Stimulated activated CD8-positive, alpha-beta memory T cell treated with anti-CD3 and anti-CD28 coated beads, Interleukin-4, amount 100 ng/mL, for 1 hour (primary cell): ENCODE measurements at places on chromosomes 1 and 21.

- DNase-seq, result no peak
These were observed 30.4 kb upstream of the LBR start for GRCh38 chr1:225458222-225458631.

GRCh38 chr21:36044056-36044455 is 16.3 kb downstream of the SETD4 start:
- DNase-seq, result no peak

DNA sequence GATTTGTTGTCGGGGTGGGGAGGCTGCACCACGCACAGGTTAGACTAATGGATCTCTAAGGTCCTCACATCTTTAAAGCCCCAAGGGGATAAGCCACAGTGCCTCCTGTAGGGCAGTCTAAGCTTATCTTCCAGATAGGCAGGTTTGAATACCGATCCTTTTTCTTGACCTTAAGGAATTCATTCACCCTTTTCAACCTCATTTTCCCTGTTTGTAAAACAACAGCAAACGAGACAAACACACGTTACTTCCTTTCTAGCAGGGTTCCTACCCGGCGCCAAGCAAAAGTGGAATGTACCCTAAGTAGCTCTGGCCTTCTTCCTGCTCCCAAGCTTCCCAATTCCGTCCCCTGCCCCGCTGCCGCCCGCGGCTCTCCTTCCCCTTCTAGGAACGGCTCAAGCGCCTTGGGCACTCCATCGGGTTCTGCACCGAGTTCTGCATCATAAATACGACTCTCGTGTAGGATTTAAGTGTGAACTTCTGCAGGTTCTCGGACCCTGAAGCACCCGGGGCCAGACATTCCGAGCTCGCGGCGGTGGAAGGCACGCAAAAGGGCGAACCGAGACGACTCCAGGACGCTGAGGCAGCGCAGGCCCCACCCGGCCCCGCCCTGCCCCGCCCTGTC is 548 bp upstream of the CDC20 start:
- no peak for DNase-seq

- DNase-seq, result no peak
These were observed 180.2 kb upstream of the MAP1LC3C start for GRCh38 chr1:242178924-242179708.

- no peak for DNase-seq
These were observed 43.1 kb downstream of the RGSL1 start for GRCh38 chr1:182493063-182493462.

DNA sequence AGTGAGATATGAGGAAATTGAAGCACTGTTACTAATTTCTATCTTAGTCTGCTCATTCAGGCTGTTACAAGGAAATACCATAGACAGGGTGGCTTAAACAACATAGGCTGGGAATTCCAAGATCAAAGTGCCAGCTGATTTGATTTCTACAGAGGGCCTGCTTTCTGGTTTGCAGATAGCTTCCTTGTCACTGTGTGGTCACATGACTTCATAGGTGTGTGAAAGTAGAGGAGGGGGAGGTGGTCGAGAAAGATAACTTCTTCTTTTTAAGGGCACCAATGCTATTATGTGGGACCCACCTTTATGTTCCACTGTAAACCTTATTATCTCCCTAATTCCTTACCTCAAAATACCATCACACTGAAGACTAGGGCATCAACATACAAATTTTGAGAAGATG is 6.4 kb upstream of the BRINP3 start:
- DNase-seq, result no peak

- no peak for DNase-seq
These were observed 10.1 kb upstream of the SLAMF9 start for GRCh38 chr1:159964144-159964543.

DNA sequence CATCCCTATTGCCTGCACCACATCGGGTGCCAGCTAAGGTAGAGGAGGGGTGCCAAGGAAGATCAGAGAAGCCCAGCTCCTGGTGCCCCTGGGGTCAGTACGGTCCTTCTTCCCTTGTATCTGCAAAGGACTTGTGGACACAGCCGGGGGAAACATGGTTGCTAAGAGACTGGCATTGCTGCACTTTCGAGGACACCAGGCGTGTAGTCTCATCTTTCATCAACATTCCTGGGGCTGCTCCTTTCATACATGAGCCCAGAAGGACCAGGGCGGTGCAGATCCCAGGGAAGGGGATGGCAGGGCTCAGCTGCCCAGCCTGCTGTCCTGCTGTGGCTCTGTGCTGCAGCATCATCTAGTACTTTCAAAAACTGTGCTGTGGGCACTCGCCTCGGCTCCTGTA is 61.0 kb downstream of the RUNX1 start:
- DNase-seq, result no peak

DNA sequence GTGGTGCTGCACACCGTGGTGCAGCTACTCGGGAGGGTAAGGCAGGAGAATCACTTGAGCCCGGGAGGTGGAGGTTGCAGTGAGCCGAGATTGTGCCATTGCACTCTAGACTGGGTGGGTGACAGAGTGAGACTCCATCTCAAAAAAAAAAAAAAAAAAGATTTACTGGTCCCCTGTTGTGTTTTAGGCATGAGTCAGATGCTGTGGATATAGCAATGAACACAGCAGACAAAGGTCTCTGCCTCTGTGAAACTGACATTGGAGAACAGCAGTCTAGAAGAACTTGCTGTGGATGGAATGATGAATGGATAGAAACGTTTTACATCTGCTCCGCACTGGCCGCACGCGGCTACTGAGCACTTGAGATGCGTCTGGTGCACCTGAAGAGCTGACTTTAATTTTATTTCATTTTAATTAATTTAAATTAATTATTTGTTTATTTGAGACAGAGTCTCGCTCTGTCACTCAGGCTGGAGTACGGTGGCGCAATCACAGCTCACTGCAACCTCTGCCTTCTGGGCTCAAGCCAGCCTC is 24.5 kb upstream of the EPHA2 start:
- DNase-seq, result no peak

GRCh38 chr1:59040486-59040885 is 256.4 kb upstream of the FGGY start:
- DNase-seq, result no peak

GRCh38 chr1:58927041-58927721 is 143.3 kb upstream of the JUN start:
- no peak for DNase-seq

GRCh38 chr1:11671544-11672286 is 7.7 kb downstream of the FBXO6 start:
- DNase-seq, result no peak

- DNase-seq, result no peak
These were observed 388.7 kb downstream of the PTPRU start for GRCh38 chr1:29625084-29625420.

DNA sequence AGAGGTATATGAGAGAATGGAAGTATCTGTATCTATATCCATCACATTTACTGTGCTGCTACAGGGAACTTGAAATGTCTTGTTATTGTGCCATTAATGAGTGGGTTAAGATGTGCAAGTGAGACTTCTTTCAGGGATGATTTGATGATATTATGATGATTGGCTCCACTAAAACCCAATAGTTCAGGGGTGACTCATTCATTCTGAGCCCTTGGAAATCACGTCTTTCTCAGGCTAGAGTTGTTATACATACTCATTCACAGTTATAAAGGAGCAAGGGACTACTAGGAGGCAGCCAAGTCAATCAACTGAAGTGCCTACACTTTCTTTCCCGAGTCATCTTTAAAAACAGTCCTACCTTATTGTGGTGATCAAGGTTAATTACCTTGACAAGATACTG is 1109.8 kb upstream of the B3GALT2 start:
- no peak for DNase-seq

DNA sequence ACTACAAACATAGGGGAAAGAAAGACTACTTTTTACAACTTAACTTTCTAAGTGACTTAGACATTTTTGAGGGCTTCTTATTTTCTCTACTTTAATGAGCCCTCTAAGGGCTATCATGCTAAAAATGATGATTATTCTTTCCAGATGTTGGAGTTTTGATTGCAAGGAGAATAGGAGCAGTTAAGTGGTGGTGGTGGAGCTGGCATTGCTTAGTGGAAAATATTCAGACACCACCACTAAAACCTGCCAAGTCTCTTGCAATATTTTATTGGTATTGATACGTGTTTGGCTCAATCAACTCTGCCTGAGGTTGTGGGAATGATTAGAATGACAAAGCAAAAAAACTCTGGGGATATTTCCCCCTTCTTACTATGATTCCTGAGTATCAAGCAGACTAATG is 82.6 kb upstream of the PTGFR start:
- DNase-seq, result no peak

DNA sequence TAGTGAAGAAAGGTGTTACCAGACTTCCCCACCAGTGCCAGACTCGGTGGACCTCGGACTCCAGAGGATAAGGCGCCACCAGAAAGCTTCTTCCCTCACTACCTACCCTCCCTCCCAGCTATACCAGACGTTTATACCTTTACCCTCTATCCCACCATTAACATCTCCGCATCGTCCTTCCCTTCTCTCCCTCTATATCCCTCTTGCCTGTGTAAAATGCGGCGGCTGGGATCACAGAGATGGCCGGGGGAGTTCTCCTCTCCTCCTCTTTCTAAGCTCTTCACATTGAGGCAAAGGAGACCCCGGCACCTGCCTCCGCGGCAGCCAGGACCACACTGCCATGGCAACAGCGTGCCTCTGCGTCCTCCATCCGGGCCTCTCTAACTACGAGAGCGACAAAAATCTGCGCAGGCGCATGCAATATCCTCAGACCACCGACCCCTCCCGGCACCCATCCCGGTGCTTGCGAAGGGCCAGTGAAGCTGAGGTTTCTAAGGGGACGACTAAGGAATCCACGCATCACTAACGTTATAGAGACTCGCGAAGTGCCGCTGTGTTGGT is at the start of gene CCDC181:
Gene CCDC181, minus strand, starts transcription at position 394 of the 561 bp plus-strand sequence. CDS start 2,547 bp downstream, outside the sequence.
- DNase-seq, result peak; percentile 16

GRCh38 chr21:40166291-40166843 is 299.1 kb downstream of the PCP4 start:
- DNase-seq, result no peak

GRCh38 chr1:201556841-201557571 is 18.1 kb downstream of the NAV1 start:
- DNase-seq, result no peak

GRCh38 chr1:160836561-160836960 is 26.1 kb downstream of the CD244 start:
- no peak for DNase-seq

DNA sequence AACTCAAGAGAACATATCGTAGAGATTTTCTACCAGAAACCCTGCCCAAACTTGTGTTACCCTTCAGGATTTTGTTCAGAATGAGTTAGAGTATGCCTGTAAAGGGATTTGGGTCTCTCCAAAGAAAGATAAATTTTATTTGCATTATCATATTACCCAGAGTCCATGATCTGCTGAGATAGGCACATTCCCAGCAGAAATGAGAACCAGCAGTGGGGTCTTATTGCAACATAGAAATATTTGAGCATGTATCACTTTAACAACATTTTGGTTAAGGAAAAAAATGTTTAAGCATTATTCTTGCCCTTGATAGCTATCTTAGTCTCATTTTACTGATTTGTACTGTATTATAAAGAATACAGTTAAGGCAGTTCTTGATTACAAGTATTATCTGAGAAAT is 10.6 kb downstream of the VCAM1 start:
- no peak for DNase-seq

- no peak for DNase-seq
These were observed 54.3 kb upstream of the TARBP1 start for GRCh38 chr1:234533034-234533891.

DNA sequence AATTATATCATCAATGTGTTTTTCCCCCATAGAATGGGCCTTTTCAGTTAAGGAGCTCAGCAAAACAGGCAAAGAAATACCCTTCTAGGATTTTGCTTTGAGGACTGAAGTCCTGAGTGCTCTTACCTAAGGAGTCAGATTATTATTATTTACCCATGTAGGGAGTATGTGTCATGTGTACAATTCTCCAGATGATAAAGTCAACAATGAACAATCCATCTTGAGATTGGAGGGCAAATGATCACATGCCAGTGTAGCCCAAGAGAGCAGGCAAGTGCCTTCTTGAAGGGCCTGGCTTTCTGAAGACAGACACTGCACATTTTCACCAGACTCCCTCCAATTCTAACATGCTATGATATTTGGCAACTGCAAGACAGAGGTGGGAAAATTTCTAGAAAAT is 159.7 kb downstream of the PCNX2 start:
- DNase-seq, result no peak

DNA sequence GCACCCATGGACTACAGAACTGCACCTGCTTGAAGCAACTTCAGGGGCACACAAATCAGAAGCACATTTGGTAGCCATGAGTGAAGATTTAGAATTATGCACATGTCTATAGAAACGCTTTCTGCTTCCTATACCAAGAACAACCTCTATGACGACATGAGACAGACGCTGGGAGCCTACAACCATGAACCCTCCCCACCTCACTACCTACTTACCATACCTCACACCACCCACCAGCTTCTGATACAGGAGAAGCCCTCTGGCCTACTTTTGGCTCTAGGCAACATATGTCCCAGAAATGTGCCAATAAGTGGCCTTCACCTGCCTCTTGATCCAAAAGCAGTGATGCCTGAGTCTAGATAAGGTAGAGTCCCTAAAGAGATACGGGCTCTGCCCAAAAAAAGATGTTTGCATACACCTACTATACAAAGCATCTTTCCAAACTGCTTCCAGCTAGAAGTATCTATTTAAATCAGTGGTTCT is 58.5 kb downstream of the SLC45A1 start:
- no peak for DNase-seq

DNA sequence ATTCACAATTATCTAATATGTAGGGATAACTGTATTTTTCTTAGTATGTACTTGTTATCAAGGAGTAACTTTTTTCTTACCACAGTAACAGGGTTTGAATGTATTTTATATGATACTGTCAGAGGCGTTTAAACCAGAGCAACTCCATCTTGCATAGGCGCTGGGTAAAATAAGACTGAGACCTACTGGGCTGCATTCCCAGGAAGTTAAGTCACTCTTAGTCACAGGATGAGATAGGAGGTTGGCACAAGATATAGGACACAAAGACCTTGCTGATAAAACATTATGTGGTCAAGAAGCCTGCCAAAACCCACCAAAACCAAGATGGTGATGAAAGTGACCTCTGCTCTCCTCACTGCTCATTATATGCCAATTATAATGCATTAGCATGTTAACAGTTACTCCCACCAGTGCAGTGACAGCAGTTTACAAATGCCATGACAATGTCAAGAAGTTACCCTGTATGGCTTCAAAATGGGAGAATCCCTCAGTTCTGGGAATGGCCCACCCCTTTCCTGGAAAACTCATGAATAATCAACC is 64.8 kb downstream of the RPE65 start:
- no peak for DNase-seq

- no peak for DNase-seq
These were observed 55.6 kb downstream of the GLUL start for GRCh38 chr1:182335771-182336566.
